ENCODE measurements at places on chromosomes 4 and X.

GRCh38 chrX:70226048-70226447 lies 8.4 kb upstream of the AWAT1 start:
- no peak for DNase-seq

DNA sequence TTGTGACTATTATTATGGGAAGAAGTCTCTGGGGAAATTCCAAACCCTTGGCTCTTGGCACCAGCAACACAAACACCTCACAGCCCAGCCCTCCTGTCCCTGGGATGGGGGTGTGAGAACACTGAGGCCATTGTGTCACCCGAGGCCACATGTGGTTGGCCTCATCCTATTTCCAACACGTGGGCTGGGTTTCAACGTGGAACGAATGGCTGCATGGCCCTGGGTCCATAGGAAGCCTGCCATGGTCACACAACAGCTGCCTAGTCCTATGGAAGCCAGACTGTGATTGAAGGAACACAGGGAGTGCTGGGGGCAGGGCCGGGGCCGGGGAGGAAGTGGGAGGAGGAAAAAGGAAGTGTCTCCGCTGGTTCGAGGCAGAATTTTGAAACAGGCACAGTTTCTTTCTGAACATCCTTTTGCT lies 10.0 kb downstream of the CLCN4 start:
- DNase-seq = peak; percentile 60

DNA sequence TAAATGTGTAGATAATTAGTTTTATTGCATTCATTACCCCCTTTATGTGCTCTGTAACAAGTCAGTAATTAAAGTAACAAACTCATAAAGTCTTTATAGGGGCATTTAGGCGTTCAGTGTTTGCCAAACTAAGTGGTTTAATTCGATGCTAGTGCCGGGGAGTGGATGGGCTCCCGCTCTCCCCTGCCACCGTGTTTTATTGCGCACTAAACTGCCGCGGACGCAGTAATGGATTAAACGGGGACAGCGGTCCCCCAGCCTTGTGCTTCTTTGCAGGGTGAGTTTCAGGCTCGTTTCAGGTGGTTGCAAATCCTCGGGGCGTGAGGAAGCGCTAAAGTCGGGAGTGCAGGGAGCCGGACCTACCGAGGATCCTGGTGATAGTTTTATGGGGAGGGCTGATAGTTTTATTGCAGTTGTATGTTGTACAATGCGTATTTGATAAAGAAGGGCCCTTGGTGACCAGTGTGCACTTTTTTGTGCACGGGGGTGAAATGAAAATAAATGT lies 1.6 kb upstream of the PHOX2B start:
- no peak for DNase-seq

- no peak for DNase-seq
Observed at GRCh38 chr4:89331686-89332544, 24.3 kb upstream of the GPRIN3 start.

- DNase-seq = no peak
Observed at GRCh38 chr4:176641237-176641636, 151.5 kb downstream of the VEGFC start.

- DNase-seq = no peak
Observed at GRCh38 chr4:6461301-6462165, 10.9 kb downstream of the PPP2R2C start.

DNA sequence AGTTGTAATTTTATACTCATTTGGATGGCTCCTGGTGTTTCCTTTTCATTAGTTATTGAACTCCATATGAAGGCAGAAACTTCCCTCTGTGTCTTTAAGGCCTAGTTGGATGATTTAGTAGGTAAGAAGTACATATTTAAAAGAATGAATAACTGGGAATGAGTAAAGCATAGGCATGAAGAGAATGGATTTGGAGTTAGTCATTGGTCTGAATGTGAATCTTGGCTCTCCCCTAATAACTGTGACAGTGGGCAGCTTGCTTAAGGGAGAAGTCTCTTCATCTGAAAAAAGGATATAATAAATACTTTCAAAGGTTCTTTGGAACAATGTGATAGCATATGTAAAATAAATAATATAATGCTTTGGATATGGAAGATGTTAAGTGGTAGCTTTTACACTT lies 13.2 kb downstream of the SNX25 start:
- no peak for DNase-seq

GRCh38 chrX:2867206-2867605 lies 38.5 kb downstream of the GYG2 start:
- no peak for DNase-seq

- no peak for DNase-seq
Observed at GRCh38 chr4:1014291-1015167, 3.1 kb downstream of the FGFRL1 start.

- no peak for DNase-seq
Observed at GRCh38 chrX:20461576-20461975, 194.9 kb upstream of the RPS6KA3 start.

- DNase-seq = no peak
Observed at GRCh38 chr4:8105306-8106100, 53.1 kb downstream of the ABLIM2 start.

DNA sequence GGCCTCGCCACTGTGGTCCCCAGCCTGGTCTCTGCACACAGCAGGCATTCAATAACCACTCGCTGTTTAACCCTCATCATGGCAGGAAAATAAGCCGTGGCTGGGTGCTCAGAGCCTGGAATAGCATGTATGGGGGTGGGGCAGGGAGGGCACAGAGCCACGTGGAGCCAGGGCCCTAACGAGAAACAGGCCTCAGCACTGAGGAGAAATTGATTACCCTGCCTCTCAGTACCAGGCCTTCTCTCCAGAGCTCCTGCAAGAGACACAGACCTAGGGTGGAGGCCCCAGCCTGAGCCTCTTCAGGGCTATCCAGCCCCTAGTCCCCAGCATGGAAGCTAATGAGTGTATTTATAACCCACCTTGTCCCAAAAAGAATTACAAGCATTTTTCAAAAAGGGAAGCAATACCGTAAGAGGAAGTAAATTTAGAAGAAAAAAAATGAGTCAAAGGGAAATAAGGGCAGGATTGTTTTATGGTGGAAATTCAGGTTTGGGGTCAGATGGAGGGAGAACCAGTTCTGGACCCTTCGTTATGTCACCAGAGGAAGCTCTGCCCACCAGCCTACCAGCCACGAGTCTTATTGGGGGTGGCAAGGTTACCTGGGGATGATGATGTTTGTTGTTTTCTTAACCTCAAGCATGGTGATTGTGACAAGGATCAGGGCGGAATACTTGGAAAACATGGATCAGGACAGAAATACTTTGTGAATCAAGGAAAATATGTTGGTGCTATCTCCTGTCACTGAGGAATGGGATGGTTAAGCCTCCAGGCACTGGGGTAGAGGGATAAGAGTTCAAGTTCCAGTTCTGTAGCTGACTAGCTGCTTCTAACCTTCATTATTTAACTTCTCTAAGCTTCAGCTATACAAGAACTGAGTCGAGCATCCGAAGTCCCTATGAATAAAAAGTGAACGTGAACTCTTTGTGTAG lies 101.9 kb upstream of the RBPJ start:
- DNase-seq = no peak

DNA sequence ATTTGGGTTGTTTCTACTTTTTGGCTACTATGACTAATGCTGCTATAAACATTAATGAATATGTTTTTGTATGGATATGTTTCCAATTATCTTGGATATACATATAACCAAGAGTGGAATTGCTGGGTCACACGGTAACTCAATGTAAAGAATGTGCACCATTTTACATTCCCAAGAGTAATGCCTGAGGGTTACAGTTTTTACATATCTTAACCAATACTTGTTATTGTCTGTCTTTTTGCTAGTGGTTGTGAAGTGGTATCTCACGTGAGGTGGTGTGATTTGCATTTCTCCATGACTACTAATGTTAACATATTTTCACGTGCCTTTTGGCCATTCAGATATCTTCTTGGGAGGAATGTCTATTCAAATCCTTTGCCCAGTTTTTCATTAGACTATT lies 200.3 kb upstream of the MAB21L2 start:
- DNase-seq = no peak

- DNase-seq = no peak
Observed at GRCh38 chrX:21883258-21883657, 27.5 kb downstream of the YY2 start.

- no peak for DNase-seq
Observed at GRCh38 chrX:103818842-103819619, 13.0 kb downstream of the RAB9B start.

DNA sequence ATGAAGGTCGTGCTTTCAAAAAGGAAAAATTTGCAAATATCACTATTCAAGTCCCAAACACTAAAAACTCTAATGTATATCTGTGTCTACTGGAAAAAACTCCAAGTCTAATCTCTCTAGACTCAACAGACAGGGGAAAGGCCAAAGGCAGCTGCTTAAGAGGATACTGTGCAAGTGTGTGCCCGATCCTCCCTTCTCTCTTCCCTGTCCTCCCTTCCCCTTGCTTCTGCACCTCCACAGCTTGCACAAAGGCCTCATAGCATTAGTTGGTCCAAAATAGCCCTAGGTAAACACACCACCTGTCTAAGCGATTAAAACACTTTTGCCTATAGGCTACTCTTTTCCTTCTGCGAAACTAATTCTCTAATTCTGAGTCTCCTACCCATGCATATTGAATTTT lies 10.6 kb downstream of the C4orf54 start:
- no peak for DNase-seq

DNA sequence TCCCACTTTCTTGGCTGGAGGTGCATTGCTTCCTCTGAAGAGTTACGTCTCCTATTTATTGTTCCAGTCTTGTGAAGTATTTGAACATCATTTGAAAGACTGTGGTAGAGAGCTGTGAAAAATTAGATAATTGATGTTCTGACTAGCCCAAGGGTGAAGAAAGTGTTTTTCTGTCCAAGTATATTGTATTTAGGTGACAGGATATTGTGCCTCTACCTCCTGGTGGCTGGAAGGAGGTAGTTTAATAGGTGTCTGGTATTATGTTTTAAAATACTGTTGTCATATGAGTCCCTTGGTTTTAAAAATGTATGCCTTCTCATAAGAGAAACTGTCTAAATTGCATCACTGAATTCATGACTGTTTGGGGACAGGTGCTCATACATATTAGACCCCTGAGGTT lies 226.0 kb downstream of the SPRY1 start:
- no peak for DNase-seq

- no peak for DNase-seq
Observed at GRCh38 chr4:89704651-89705395, 132.1 kb downstream of the SNCA start.

DNA sequence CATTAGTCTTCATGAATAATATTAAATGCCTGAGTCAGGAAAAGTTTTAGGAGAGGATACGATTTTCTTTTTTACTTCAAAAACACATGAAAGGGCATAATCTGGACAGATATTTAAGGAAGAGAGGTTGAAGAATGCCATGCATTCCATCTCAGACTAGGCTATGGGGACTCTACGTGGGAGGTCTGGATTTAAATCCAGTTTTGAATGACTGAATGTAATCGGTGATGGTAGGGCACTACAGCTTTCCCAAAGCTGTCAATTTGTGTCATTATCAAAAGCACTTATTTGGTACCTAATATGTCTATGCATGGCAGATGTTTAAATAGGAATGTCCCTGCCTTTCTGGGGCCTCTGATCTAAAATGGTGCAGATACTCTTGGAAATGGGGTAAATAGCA lies 59.3 kb upstream of the RPL34 start:
- DNase-seq = no peak

- no peak for DNase-seq
Observed at GRCh38 chr4:105197777-105198176, 51.1 kb downstream of the TET2 start.

DNA sequence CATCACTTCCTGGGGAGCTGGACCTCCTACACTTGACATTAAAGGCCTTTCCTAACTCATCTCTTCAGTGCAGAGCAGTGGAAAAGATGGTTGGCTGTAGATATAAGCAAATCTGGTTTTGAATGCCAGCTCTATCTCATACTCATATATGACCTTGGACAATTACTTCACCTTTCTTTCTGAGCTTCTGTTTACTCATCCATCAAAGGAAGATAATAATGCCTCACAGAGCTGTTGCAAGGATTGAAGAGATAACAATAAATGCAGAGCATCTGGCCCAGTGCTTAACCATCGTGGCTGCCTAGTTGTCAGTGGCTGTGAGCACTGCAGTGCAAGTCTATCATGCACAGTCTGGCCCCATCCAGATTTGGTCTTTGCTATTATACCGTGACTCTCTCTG lies 148.1 kb upstream of the EOLA2 start:
- DNase-seq = no peak

GRCh38 chrX:82816001-82816400 lies 692.1 kb upstream of the POU3F4 start:
- DNase-seq = no peak

DNA sequence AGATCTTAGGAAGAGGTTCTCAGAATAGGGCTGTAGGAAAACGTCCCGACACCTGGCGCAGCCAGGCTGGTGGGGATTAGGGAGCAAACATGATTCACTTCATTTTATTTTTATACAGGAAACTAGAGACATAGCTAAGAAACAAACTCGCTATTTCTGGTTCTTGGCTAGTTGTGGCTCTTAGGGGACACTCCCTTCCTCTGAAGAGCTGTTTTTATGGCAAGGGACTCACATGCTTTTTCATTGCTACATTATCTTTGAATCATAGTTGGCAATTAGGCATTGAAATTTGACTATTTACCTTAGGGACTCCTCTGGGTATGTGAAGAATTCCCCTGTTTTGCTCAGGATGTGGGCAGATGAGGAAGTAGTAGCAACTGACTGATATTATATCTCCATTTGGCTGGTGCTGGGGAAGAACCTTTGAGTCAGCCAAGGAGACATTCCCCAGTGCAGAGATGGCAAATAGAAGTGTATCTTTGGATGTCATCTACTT lies 174.5 kb downstream of the SMIM20 start:
- peak; percentile 77 for DNase-seq
